ENCODE measurements at places on chromosomes 1 and 21. TPM values are rescaled to one million over a fixed set of nuclear protein-coding genes. Genes with fewer than 3 reads are reported as not detected.

GRCh38 chr1:185398599-185398998 is 81.6 kb upstream of the IVNS1ABP start:
- no peak for DNase-seq
- peaks cover 18% of the 10 kb centered on the region for H3K4me1 ChIP-seq
- no peaks in the 10 kb centered on the region for H3K27me3 ChIP-seq
- no peak overlapping the region for H3K27ac ChIP-seq
- no peak overlapping the region for H3K4me3 ChIP-seq
- H3K36me3 ChIP-seq = no peaks in the 10 kb centered on the region

DNA sequence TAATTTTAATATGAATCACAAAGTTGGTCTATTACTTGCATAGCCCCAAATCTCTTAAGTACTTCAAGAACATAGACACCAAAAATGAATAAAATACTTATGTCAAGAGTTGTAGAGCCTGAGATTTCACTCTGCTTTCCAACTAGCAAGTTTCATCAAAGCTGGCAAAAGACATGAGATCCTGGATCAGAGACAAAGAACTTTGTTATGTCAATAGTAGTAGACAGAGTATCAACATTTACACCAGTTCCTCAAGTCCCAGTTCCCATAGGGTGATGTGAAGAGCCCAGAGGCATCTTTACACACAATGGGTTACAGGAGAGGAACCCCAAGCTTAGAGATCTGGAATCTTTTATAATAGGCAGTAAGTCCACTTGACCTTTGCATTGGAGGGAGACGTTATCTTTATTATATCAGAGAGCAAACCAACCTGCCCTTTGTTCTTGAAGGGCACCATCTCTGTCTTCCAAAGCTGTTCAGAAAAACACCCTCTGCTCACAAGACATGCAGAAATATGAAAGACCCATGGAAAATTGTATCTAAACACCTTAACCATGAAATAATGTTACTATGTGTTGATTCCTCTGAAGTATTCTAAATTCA is 174.4 kb upstream of the GALNT2 start:
- peaks cover 9% of the 10 kb centered on the region for H3K27me3 ChIP-seq
- H3K36me3 ChIP-seq = no peaks in the 10 kb centered on the region
- no peak for DNase-seq
- H3K4me3 ChIP-seq = no peak overlapping the region
- no peaks in the 10 kb centered on the region for H3K4me1 ChIP-seq

Gene UBASH3A
- polyA plus RNA-seq = 0.38 TPM

Gene DIO1
- polyA plus RNA-seq = not detected

- no peaks in the 10 kb centered on the region for H3K4me1 ChIP-seq
- no peaks in the 10 kb centered on the region for H3K36me3 ChIP-seq
- no peak overlapping the region for H3K4me3 ChIP-seq
Observed at GRCh38 chr1:47951545-47952235, 45.5 kb downstream of the TRABD2B start.

Gene BECN2
- not detected for polyA plus RNA-seq

DNA sequence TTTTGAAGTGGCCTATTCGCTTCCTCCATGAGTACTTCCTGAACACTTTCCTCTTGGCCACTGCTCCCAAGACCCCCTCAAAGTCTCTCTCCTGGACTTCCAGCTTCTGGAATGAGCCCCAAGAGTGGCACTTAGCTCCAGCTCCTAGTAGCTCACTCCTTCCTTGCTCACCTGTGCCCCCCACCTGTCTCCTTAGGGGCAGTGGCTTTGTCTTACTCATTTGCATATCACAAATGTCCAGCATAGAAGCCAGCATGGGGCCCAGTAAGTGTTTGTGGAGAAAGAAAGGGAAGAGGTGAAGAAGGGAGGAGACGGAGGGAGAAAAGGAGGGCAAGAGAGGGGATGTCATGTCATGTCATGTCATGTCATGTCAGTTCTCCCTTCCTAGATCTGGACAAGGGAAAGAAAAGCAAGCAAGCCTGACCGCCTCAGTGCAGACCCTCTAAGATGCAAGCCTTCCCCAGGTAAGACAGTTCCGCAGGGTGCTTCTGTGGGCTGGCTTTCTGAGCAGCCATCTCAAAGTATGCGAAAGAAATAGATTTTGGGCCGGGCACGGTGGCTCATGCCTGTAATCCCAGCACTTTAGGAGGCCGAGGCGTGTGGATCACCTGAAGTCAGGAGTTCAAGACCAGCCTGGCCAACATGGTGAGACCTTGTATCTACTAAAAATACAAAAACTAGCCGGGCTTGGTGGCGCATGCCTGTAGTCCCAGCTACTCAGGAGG is 6.9 kb upstream of the MX1 start:
- H3K27ac ChIP-seq = peak overlapping the region; percentile 77
- H3K4me1 ChIP-seq = peaks cover 14% of the 10 kb centered on the region
- H3K4me3 ChIP-seq = peak overlapping the region; percentile 48
- H3K27me3 ChIP-seq = no peaks in the 10 kb centered on the region
- no peak for DNase-seq

DNA sequence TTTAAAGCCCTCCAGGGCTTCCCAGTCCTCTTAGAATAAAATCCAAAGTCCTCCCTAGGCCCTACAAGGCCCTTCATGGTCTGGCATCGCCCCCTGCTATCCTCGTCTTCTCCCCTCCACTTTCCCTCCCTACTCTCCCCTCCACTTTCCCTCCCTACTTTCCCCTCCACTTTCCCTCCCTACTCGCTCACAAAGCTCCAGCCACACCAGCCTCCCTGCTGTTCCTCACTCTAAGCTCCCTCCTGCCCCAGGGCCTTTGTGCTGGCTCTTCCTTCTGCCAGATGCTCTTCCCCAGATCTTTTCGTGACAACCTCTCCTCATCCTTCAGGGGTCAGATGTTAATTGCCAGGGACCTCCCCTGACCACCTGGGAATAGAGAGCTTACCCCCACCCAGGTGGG is 12.8 kb downstream of the ARHGEF19 start:
- peaks cover 3% of the 10 kb centered on the region for H3K36me3 ChIP-seq
- H3K27ac ChIP-seq = no peak overlapping the region
- DNase-seq = no peak

GRCh38 chr1:102550729-102551384 is 554.1 kb upstream of the OLFM3 start:
- DNase-seq = no peak
- H3K27me3 ChIP-seq = peaks cover 7% of the 10 kb centered on the region
- no peaks in the 10 kb centered on the region for H3K36me3 ChIP-seq
- no peak overlapping the region for H3K4me3 ChIP-seq
- H3K27ac ChIP-seq = no peak overlapping the region

Gene GBP7
- not detected for polyA plus RNA-seq

Gene TSPEAR
- not detected for polyA plus RNA-seq

Gene BATF3
- polyA plus RNA-seq = 4.4 TPM

Gene NCDN
- 8.9 TPM for polyA plus RNA-seq

DNA sequence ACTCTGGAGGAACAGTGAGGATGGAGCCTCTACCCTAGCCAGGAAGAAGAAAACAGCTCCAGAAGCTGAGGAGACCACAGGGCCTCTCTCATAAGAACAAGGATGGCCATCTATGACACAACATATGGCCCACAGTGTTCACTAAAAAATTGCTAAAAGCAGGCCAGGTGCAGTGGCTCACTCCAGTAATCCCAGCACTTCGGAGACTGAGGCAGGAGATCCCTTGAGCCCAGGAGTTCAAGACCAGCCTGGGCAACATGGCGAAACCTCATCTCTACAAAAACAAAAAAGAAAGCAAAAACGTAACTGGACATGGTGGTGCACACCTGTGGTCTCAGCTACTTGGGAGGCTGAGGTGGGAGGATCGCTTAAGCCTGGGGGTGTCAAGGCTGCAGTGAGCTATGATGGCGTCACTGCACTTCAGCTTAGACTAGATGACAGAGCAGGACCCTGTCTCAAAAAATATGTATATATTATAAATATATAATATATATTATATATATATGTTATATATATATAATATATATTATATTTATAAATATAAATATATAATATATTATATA is 103.1 kb downstream of the TOMM20 start:
- DNase-seq = no peak
- H3K27me3 ChIP-seq = no peaks in the 10 kb centered on the region
- peaks cover 9% of the 10 kb centered on the region for H3K4me1 ChIP-seq
- H3K4me3 ChIP-seq = no peak overlapping the region
- H3K36me3 ChIP-seq = no peaks in the 10 kb centered on the region
- H3K27ac ChIP-seq = no peak overlapping the region

DNA sequence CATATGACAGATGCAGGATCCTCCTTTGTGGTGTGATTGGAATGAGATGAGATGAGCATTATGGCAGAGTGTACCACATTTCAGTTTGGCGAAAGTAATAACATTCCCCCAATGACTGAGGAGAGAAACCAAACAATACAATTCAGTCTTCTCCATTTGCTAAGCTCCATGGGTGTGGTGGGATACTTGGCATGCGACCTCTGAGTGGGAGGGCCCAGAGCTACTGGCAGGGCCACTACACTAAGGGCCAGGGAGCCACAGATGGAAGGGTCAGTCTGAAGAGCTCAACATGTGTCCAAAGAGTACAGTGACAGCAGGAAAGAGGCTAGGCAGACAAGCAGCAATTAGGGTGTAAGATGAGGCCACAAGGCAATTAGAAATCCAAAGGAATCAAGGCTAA is 23.8 kb upstream of the PAXBP1 start:
- no peak overlapping the region for H3K27ac ChIP-seq
- DNase-seq = no peak
- H3K27me3 ChIP-seq = peaks cover 1% of the 10 kb centered on the region
- H3K4me3 ChIP-seq = no peak overlapping the region
- H3K36me3 ChIP-seq = no peaks in the 10 kb centered on the region
- no peaks in the 10 kb centered on the region for H3K4me1 ChIP-seq

- no peaks in the 10 kb centered on the region for H3K4me1 ChIP-seq
- no peak overlapping the region for H3K27ac ChIP-seq
- no peak overlapping the region for H3K4me3 ChIP-seq
- no peaks in the 10 kb centered on the region for H3K36me3 ChIP-seq
Observed at GRCh38 chr1:248621770-248622169, 13.1 kb downstream of the OR2T11 start.

DNA sequence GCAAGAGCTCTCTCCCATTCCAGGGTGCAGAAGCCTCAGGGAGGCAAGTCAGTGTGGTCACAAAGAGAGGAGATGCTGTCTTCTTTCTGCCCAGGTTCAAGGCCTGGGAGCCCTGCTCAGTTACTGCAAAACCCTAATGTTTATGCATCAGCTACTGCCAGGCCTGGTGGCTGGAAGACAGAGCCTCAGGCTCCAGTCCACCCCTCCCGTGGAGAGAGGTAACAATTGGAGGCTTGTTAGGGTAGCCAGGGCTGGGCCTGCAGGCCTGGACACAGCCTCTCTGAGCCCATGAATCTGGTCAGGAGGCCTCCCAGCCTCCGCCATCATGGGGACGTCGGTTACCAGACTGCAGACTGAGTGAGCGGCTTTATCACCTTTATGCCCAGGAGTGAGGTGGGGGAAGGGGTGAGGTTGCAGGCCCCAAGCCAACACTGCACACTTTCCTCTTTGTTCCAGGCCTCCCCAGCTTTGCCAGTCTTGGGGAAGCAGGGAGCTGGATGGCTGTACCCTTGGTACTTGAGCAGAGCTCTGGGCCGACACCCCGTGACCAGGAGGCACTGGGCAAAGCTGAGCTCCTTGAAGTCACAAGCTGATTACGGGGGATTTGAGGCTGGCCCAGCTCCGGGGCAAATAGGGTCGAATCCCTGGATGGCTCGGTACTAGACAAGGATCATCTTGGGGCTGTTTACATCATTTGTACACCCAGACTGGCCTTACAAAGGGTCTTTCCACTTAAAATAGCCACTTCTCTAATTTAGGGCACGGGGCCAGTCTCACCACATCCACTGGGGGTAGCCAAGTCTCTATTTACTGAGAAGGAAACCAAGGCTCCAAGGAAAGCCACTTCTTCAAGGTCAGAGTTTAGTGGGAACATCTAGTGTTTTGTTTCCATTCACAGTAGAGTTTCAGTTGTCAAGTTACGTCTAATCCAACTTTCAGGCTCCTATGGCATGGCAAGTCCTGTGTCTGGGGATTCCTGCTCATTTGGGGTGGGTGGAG is 5.2 kb downstream of the SLC2A1 start:
- peak overlapping the region; percentile 93 for H3K4me3 ChIP-seq
- peaks cover 21% of the 10 kb centered on the region for H3K27me3 ChIP-seq
- no peak for DNase-seq
- peaks cover 4% of the 10 kb centered on the region for H3K36me3 ChIP-seq

DNA sequence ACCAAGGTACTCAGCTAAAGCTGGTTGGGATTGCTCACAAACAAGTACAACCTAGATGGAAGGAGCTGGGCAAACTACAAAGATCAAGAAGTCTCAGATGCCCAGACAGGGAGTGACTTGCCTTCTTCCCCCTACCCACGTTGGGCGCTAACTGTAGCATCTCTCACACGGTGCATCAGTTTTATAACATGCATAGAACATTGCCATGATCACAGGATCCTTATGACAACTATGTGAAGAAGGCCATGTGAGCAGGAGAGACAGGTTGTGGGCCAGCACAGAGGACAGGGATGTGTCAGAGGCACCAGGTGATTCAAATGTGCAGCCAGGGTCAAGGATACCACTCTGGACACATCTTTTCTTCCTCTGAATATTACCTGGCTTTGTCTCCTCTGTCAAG is 28.3 kb upstream of the CYP4B1 start:
- H3K27me3 ChIP-seq = peaks cover 7% of the 10 kb centered on the region
- H3K4me1 ChIP-seq = peaks cover 4% of the 10 kb centered on the region
- H3K4me3 ChIP-seq = no peak overlapping the region
- DNase-seq = no peak
- H3K27ac ChIP-seq = no peak overlapping the region

DNA sequence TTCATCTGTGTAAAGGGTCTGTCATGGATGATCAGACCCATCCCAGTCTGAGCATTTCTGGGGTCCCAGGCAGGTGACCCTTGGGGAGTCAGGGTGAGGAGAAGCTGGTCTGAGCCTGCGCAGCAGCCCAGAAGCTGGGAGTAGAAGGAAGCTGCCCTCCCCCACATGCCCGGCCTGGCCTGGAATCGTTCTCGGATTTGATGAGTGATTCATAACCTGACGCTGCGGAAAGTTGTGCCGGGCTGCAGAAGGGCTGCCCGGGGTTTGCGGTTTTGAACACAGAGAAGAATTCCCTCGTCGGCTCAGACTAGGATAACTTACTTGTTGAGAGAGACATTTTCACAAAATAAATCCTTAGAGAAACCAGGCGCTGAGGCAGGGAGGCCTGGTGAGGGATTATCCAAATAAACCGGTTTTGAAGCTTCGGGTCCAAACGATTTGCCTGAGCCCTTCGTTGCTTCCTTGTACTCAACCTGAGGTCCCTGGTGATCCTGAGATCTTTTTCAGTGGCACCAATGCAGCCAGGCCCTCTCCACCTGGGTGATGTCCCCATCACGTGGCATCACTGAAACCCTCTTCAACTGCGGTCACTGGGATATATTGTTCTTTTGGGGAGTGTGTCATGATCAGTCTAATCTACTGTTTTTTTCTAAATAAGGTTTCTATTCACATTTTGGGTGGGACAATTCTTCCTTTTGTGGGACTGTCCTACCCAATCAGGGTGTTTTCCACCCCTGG is 29.2 kb downstream of the EPHB2 start:
- peaks cover 4% of the 10 kb centered on the region for H3K27me3 ChIP-seq
- H3K36me3 ChIP-seq = no peaks in the 10 kb centered on the region
- no peak for DNase-seq

GRCh38 chr1:67144696-67145095 is 9.9 kb upstream of the C1orf141 start:
- peak; percentile 32 for DNase-seq
- H3K4me1 ChIP-seq = peaks cover 41% of the 10 kb centered on the region
- no peaks in the 10 kb centered on the region for H3K27me3 ChIP-seq
- H3K4me3 ChIP-seq = no peak overlapping the region

- H3K36me3 ChIP-seq = no peaks in the 10 kb centered on the region
- H3K27ac ChIP-seq = no peak overlapping the region
- H3K27me3 ChIP-seq = no peaks in the 10 kb centered on the region
- DNase-seq = no peak
- H3K4me1 ChIP-seq = no peaks in the 10 kb centered on the region
- H3K4me3 ChIP-seq = no peak overlapping the region
Observed at GRCh38 chr1:102151242-102151641, 154.5 kb upstream of the OLFM3 start.

- H3K27ac ChIP-seq = no peak overlapping the region
- H3K4me3 ChIP-seq = no peak overlapping the region
- peaks cover 7% of the 10 kb centered on the region for H3K36me3 ChIP-seq
- H3K27me3 ChIP-seq = peaks cover 1% of the 10 kb centered on the region
Observed at GRCh38 chr1:150808846-150809245, 786 bp upstream of the CTSK start.

Data from immature natural killer cell (primary cell).